ENCODE measurements at places on chromosomes 2 and 18.

- DNase-seq: no peak
Measured at GRCh38 chr2:152089238-152089637, 9.6 kb downstream of the CACNB4 start.

DNA sequence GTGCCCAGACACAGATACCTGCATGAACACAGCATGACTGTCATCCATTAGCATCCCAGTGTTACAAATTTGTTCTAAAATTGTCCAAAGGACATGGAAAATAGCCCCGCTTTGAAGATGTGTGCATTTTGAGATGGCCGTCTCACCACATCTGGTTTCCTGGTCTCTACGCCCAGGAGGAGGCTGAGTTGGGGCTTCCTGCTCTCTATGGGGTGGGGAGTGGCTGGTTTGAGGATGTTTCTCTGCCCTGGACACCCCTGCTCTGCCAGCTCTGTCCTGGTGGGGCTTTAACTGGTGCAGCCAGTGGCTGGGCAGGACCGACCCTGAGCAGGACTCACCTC is 74.6 kb upstream of the SMAD7 start:
- no peak for DNase-seq

DNA sequence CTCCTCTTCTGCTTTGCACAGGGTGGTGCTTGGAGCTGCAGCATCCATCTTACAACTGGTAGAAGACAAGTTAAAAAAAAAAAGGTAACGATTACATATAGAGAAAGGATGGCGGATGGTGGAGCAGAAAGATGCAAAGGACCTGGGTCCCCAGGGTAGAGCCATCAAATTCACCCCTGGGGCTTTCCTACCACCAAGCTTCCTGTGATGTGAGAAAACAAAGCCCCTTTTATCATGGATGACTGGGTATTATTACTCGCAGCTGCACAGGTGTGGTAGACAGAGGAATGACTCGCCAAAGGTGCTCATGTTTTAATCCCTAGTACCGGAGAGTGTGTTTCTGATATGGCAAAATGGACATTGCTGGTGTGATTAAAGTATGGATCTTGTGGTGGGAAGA is 1.3 kb upstream of the ACOXL start:
- no peak for DNase-seq

DNA sequence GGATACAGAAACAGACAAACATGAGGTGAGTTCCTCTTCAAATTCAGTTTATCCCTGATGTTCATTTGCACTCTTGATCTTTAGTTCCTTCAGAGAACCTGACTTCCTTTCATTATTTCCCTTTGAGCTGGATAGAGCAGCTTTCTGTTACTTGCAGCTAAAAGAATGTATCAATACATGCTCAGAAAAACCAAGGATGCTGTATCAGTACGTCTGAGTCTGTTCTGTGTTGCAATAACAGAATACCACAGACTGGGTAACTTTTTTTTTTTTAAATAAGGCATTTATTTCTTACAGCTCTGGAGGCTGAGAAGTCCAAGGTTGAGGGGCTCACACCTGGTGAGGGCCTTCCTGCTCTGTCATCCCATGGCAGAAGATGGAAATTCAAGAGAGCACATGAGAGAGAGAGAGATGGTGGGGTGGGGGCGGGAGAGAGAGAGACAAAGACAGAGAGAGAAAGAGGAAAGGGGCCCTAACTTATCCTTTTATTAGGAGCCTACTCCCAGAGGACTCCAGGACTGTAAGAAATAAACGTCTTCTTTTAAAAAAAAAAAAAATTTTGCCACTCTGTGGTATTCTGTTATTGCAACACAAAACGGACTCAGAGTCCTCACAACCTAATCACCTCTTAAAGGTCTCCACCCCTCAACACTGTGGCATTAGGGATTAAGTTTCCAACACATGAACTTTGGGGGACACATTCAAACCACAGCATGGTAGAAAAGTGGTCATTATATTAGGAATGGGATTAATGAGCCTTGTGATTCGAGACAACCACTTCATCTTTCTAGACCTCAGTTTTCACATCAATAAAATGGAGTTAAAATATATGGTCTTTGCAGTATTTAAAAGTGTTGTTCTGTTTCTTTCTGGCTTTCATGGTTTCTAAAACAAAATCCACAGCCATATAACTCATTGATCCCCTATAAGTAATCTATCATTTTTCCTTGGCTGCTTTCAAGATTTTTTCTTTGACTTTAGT is 18.4 kb upstream of the SELENOI start:
- no peak for DNase-seq

GRCh38 chr2:134324947-134325346 is 71.1 kb downstream of the MGAT5 start:
- DNase-seq: no peak

- DNase-seq: no peak
Measured at GRCh38 chr2:206937555-206937954, 1.8 kb upstream of the CPO start.

- DNase-seq: no peak
Measured at GRCh38 chr18:25327584-25327983, 24.4 kb downstream of the ZNF521 start.

- DNase-seq: no peak
Measured at GRCh38 chr2:172162739-172163336, 60.1 kb upstream of the DLX2 start.

GRCh38 chr18:58535340-58536201 is 93.3 kb downstream of the ALPK2 start:
- no peak for DNase-seq

GRCh38 chr2:241564596-241565410 is 6.3 kb downstream of the BOK start:
- DNase-seq: no peak

GRCh38 chr2:106053116-106053515 is 141.0 kb downstream of the UXS1 start:
- no peak for DNase-seq

DNA sequence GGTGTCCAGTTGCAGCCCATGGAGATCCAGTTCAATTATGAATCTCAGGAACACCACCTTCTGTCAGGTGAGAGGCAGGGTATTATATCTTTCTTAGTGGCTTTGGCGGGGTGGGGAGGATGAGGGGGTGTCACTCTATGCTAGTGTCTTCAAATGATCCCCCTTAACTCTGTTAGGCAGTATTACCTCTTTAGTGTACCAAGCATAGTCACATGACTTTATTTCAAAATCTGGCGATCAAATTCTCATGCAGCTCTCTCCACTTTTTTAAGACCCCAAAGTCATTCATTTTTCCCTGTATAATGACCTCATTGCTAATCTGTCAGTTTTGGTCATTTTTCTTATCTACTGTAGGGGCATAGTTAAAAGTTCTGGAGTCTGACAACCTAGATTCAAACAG is 1.1 kb upstream of the ZSCAN30 start:
- DNase-seq: no peak

DNA sequence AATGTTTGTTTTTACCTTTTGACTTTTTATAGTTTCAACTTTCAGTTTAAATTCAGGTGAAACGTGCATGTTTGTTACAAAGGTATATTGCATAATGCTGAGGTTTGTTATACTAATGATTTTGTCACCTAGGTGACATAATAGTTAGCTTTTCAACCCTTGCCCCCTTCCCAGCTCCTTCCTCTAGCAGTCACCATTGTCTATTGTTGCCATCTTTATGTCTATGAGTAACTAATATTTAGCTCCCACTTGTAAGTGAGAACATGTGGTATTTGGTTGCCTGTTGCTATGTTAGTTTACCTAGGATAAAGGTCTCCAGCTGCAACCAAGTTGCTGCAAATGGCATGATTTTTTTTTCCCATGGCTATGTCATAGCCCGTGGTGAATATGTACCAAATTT is 322.3 kb upstream of the SETBP1 start:
- DNase-seq: no peak

DNA sequence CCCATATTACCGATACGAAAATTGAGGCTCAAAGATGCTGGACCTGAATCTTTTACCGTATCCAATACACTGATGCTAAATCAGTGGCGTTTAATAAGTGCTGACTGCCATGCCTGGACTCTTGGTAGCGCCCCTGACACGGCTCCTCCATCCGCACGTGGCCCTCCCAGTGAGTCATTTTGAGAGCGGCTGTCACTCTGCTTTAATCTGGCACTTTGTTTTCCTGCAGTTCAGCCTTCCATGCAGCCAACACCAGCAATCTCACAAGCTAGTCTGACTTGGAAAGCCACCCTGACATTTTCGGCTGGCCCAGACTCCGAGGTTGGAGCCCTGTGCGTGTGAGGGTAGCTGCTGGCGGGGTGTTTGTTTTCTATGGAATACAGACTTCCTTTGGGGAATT is 155.1 kb upstream of the LMAN1 start:
- DNase-seq: no peak

DNA sequence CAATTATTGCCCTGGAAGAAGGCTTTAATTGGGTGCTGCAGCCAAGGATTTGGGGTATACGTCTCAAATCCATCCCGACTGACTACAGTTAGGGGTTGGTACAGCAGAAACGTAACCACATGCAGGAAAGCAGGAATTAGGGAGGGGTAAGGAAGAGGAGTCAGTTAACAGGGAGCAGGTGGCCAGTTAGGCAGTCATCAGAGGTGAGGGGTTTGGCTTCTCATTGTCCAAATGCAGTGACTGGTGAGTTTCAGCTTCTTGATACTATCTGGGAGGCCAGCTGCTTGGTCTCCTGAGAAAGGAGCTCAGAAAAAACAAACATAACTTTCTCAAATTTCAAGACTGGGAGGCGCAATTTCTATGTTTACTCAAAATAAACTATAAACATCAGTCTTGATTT is 38.8 kb upstream of the UBE2F start:
- no peak for DNase-seq

DNA sequence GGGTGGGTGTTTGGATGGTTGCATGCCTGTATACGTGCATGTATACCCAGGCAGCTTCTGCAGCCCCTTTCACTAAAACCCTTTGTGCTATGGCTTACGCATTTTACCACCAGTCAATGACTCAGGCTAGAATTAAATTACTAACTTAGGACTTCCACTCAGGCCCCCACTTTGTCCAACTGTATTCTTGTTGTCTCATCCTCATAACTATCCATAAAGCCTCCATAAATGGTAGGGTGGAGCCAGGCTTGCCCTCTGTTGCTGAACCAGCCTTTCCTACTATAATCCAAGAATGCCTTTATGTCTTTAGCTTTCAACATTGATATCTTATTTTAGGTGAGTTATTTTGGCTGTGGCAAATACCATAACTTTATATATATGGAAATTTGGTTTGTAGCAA is 119.9 kb downstream of the MYO1B start:
- DNase-seq: no peak

DNA sequence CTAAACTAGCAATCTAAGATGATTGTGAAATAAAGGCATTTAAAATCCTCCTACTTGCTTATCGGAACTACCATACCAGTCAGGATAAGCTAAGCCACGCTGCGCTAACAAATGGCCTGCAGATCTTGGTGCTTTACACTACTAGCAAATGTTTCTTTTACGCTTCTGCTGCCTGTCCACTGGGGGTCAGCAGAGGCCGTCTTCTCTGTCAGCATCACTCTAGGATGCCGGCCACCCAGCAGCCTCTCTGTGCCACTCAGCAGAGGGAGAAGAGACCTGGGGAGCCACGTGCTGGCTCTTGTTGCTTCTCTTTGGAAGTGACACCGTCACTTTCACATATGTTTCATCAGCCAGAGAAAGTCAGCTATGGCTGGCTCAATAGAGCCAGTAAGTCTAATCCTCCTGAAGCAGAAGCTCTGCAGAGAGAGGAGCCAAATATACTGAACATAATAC is 36.6 kb downstream of the COPS8 start:
- DNase-seq: no peak

GRCh38 chr2:208407667-208408066 is 1.1 kb downstream of the PTH2R start:
- no peak for DNase-seq

GRCh38 chr2:148796735-148797512 is 78.1 kb upstream of the KIF5C start:
- DNase-seq: no peak
